Cardiac fibroblast (primary cell): ENCODE measurements at places on chromosomes 6 and 20.

- DNase-seq = no peak
Observed at GRCh38 chr6:13471184-13471583, 16.2 kb downstream of the GFOD1 start.

GRCh38 chr6:15449011-15449410 is 203.1 kb downstream of the JARID2 start:
- DNase-seq = peak; percentile 59

DNA sequence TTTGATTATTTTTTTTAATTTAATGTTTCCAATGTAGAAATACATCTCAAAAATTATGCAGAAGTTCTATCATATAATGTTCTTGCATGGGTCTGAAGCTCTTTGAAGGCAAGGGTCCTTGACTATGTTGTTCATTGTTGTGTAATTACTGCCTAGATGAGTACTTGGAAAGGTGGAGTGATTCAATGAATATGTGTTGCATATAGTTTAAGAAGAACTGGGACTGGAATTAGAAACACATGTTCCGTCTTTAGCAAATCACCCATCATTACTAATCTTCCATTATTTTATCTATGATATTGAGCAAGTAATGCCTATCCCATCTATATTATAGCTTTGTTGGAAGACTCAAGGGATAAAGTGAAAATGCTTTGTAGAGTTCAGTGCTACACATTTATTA is 147.3 kb downstream of the LAMA2 start:
- DNase-seq = no peak

GRCh38 chr6:36629784-36630183 is 35.6 kb downstream of the SRSF3 start:
- DNase-seq = no peak

- peak; percentile 76 for DNase-seq
Observed at GRCh38 chr20:48064929-48065328, 279.6 kb upstream of the SULF2 start.

- DNase-seq = no peak
Observed at GRCh38 chr20:56316051-56316450, 42.7 kb upstream of the FAM210B start.

- DNase-seq = no peak
Observed at GRCh38 chr6:123802351-123802696, 1.3 kb upstream of the NKAIN2 start.

DNA sequence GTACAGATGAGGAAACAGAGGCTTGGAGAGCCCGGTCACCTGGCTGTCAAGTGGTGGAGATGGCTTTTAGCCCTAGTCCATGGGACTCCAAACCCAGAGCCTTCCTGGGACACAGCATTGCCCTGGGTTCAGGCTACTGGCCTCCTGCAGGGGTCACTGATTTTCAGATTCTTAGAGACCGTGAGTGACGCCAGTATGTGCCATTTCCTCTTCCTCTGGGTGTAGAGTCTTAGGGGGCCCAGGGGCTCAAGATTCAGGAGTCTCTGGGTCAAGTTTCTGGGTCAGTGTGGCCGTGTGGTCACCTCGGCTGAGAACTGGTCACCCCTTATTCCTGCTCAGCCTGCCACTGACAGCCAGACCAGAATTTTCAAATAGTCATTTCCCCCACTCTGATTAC is 574 bp downstream of the ARHGAP40 start:
- no peak for DNase-seq

DNA sequence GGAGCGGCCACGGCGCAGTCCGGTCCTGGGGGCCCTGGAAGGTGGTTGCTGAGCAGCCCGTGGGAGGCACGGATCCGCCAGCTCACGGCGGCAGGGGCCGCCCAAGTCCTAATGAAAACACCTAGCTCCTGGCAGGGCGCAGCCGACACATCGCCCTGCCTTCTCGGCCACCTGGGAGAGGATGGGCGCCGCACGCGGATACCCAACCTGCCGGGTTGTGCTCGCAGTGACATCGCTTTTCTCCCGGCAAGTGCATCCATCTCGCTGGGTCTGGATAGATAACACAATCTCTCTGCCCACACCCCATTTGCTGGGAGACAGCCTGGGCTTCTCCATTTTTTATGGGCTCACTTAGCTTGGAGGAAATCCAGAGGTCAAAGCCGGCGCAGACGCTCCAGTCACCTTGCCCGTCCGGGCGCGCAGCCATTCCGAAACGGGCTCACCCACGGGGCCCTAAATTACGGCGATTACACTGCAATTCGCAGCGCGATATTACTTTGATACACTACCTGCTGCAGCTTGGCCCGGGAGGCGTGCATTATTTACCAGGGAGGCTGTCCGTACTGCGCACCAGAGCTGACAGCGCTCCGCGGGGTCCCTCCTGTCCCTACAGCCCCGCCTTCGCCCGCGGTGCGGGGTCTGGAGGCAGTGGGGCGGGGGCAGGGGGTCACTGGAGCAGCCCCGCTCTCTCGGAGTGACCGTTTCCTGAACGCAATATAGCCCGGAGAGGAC is 36.2 kb upstream of the CCDC167 start:
- no peak for DNase-seq

DNA sequence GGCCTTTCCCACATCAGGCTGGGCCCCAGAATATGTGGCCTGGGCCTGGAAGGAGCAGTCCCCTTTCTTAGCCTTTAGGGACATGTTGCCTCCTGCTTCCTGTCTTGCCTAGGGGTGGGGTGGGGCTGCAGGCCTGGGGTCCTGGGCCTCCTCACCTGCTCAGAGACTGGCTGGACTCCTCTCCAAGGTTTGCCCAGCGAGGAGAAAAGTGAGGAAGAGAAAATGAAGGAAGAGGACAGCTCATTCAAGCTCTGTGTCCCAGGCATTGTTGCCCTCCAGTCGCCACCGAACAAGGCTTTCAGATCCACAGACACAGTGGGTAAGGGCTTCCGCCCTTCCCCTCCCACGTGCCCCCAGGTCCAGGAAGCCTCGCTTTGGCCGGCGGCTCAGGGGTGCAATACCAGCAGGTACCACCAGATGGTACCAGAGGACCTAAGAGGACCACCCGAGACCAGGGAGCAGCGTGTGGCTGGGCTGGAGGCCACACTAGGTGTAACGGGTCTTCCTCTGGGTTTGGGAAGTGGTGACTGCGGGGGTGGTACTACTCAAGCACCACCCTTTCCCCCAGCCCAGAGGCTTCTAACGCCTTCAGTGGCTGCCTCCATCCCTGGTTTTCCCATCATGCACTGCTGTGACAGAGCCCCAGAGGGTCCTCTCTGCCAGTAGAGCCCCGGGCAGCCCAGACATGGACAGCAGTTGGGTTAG is 5.5 kb upstream of the BAK1 start:
- DNase-seq = peak; percentile 83

GRCh38 chr6:139242457-139243240 is 49.1 kb downstream of the TXLNB start:
- DNase-seq = no peak

- peak; percentile 97 for DNase-seq
Observed at GRCh38 chr20:5658912-5659345, 91.3 kb upstream of the SHLD1 start.

DNA sequence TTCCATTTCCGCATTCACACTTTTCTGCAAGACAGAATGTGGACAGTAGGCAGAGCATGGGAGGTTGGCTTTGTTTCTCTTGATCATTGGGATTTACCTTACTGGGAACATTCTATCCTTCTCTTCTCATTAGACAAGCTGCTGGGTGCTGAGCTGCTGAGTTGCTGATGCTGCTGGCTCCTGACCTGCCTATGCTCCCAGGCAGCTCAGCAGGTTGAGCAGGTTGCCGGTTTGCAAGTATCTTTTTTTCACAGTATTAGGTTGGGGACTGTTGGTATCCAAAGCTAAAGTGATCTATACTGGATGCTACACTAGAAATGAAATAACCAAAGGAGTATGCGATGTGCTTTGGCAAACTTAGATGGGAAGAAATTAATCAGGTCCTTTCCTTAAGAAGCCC is 23.7 kb upstream of the ADGRF4 start:
- DNase-seq = no peak

DNA sequence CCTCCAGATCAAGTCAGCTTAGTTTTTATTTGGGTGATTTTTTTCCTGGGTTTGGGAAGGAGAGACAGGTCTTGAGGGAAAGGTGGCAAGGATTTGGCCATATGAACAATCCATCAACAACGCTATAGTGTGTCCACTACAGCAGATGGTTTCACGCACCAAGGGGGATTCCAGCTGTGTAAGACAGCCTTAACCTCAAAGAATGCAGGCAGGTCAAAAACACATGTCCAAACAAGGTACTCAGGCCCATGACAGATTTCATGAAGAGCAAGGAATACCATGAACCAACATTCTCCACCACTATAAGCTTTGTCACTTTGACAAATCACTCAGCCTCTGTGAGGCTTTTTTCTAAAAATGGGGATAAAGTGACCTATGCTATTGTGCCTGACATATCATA is 2.0 kb downstream of the AIF1 start:
- no peak for DNase-seq

- no peak for DNase-seq
Observed at GRCh38 chr6:147905711-147906110, 397.2 kb downstream of the SAMD5 start.

GRCh38 chr20:20799716-20800312 is 87.4 kb upstream of the RALGAPA2 start:
- no peak for DNase-seq

DNA sequence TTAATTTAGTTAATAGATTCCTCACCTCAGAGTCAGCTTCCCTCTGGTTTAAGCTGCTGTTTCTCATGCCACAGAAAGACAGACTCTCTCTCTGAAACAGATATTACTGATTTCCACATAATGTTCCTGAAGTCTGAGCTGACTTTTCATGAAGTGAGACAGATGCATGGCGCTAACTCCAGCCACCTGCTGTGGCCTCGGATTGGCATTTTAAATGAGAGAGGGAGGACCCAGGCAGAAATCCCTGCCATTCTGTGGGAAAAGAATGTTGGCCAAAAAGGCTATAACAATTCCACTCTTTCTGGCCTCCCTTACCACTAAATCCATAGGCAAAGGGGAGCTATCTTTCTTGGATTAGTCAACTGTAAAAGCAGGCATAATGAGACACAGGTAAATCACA is 354.1 kb upstream of the CDH4 start:
- no peak for DNase-seq

- DNase-seq = no peak
Observed at GRCh38 chr6:54074578-54075195, 36.6 kb upstream of the MLIP start.

- DNase-seq = peak; percentile 47
Observed at GRCh38 chr6:157246048-157246630, 77.2 kb downstream of the TMEM242 start.

GRCh38 chr6:84539122-84539856 is 225.1 kb downstream of the TBX18 start:
- DNase-seq = no peak

GRCh38 chr20:43293068-43293786 is 103.5 kb upstream of the PTPRT start:
- DNase-seq = no peak

GRCh38 chr6:138571585-138572166 is 72.4 kb upstream of the NHSL1 start:
- peak; percentile 9 for DNase-seq
